ENCODE measurements at places on chromosomes 1 and 21.

GRCh38 chr1:84363019-84363418, 35.3 kb upstream of the DNASE2B start:
- no peak for DNase-seq

- DNase-seq = no peak
These were observed 67.5 kb downstream of the PRDM16 start for GRCh38 chr1:3136532-3136931.

DNA sequence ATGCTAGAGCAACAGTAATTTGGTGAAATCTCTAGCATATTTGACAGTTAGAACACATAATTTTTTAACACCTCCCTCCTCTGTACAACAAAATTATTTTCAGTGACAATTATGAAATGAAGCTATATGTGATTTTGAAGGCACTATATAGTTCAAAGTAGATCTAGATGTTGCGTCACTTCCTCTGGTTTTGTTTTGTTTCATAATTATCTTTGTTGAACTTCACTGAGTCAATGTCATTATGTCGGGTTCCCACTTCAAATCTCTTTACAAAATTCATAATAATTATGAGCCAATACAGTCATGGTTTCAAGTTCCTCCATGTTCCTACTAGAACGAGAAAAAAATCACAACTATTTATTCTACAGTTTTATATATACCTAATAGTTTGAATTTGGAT, 254.8 kb upstream of the PLXNA2 start:
- DNase-seq = no peak

DNA sequence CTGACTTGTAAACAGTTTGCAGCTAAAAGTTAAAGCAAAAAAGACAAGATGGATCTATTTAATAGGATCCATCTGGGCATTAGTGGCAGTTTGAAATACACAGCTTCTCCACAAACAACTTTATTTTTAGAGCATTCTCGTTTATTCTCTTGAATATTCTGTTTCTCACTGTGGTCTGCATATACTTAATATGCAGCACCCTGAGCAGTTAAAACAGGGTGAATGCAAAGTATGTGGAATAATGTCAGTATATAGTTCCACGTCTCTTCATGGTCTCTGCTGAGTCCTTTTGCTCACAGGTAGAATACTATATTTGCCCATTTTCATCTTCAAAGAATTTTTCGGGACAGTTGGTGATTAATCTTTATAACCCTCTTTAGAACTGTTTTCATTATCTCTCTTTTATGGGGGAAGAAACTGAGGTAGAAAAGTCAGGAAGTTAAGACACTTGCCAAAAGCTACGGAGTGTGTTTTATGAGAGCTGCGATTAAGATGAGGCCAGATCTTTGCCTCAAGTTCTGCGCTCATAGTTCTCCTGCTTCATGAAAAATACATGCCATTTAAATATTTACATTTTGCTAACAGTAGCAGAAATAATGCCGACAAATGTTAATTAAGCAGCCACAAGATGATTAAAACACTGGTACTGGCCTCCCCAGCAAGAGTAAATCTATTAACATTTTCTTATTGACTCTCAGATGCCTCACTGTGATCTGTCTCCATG, 115.6 kb downstream of the PTBP2 start:
- DNase-seq = no peak

DNA sequence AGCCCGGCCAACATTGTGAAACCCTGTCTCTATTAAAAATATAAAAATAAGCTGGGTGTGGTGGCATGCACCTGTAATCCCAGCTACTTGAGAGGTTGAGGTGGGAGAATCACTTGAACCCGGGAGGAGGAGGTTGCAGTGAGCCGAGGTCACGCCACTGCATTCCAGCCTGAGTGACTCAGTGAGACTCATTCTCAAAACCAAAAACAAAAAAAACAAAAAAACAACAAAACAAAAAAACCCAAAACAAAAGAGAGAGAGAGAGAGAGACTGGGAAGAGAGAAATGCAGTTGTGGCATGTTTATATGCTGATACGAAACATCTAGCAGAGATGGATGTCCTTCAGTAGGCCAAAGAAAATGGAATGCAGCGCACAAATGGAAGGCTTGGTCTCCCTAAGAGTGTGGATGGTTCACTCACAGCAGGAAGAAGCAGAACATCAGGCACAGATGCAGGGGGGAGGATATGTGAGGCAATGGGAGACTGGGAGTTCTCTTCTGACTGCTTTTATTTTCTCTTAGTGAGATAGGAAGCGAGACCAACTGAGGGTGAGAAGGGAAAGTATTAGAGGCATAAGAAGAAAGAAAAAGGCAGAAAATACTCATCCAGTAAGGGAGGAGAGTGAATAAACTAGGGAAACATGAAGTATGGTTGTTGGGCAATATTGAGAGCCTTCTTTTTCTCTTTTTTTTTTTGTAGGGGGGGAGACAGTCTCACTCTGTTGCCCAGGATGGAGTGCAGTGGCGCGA, 16.0 kb downstream of the THEM4 start:
- no peak for DNase-seq

- DNase-seq = no peak
These were observed 14.0 kb downstream of the PRDM15 start for GRCh38 chr21:41865002-41865777.

GRCh38 chr21:39232861-39233291, 49.6 kb upstream of the PSMG1 start:
- no peak for DNase-seq

DNA sequence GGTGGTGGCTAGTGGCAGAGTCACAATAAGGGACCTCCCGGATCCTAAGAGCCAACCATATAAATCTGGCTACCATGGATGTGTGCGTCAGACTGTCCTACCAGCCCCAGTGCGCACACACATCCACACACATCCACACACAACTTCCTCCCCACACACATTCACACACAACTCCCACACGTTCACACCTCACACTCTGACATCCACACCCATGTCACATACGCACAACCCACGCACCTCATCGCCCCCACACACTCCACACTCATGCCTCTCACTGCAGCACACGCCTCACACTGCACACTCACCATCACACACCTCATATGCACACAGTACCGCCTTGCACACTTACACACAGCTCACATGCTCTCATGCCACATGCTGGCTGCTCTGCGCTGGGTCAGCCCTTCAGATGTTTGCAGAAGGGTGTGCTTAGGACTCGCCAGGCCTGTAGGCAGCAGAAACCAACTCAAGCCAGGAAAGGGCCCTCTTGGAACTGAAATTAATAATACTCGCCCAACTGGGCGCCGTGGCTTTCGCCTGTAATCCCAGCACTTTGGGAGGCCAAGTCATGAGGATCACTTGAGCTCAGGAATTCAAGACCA, 3.0 kb downstream of the LDLRAD2 start:
- no peak for DNase-seq

GRCh38 chr1:170164103-170164763, 18.5 kb downstream of the NTMT2 start:
- no peak for DNase-seq

- DNase-seq = no peak
These were observed 231.7 kb upstream of the SGIP1 start for GRCh38 chr1:66302184-66302742.
